Activated CD4-positive, alpha-beta T cell treated with anti-CD3 and anti-CD28 coated beads, Interleukin-10, Interleukin-2, amounts not matched to agents 100 ng/mL and 50 ng/mL, durations not matched to agents 16 hours and 8 hours (primary cell): ENCODE measurements at places on chromosomes 13 and 19.

- DNase-seq: no peak
Measured at GRCh38 chr19:412356-413355, 3.7 kb upstream of the C2CD4C start.

GRCh38 chr19:3868770-3869456 is at the start of gene ZFR2:
Gene ZFR2 (minus strand): TSS chr19:3869038. CDS start chr19:3869017, 21 bp downstream.
- DNase-seq: peak; percentile 5

DNA sequence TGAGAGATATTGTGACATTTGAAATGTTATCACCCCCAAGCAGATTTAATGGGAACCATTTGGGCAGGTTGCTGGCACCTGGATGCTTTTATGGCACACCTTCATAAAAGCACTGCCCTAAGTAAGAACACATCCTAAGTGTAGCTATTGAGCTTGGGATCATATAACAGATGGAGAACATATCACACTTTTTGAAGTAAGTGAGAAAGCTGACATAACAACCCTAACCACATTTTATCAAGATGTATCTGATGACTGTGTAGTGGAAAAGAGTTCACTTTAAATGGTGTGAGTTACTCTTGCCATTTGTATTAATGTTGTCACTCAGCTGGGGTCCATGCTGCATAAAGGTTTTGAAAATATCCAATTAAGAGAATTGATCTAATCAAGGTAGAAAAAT is 287.9 kb downstream of the DCLK1 start:
- DNase-seq: no peak

DNA sequence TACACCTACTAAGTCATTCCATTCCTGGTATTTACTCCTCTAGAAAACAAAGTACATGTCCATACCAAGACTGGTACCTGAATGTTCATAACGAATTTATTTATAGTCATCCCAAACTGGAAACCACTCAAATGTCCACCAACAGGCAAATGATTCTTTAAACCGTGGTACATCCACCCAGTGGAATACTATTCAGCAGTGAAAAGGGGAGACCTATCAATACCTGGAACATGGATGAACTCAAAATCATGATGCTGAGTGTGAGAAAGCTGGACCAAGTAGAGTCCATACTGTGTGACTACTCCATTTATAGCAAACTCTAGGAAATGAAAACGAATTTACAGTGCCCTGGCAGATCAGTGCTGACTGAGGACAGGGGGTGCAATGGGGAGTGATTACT is 11.9 kb upstream of the NAPA start:
- DNase-seq: no peak

GRCh38 chr19:35471946-35472345 is 18.3 kb downstream of the KRTDAP start:
- no peak for DNase-seq

DNA sequence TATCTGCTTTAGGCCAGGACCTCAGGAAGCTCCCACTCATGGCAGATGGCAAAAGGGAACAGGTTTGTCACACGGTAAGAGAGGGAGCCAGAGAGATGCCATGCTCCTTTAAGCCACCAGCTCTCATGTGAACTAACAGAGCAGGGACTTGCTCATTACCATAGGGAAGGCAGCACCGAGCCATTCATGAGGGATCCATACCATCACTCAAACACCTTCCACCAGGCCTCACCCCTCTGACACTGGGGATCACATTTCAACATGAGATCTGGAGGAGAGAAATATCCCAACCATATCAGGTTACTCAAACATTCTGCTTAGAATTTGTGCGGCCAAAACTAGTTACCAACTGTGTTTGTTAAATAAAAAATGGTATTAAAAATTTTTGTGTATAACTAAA is 427.0 kb downstream of the UQCRFS1 start:
- DNase-seq: no peak

DNA sequence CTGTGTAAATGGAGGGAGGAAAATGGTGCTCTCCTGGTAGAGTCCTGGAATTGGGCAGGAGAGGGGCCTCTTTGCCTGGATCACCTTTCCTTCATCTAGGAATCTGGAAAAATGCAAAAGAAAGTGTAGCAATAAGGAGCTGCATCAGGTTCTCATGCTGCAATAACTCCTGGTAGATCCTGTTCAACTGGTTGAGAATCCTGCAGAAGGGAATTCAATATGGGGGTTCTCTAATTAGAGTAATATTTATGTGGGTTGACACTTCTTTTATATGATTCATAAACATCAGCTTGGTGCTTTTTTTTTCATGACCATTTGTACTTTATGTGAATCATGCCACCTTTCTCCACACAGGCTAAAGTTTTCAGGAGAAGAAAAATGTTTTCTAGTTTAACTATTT is 9.5 kb upstream of the NUDT15 start:
- DNase-seq: no peak

DNA sequence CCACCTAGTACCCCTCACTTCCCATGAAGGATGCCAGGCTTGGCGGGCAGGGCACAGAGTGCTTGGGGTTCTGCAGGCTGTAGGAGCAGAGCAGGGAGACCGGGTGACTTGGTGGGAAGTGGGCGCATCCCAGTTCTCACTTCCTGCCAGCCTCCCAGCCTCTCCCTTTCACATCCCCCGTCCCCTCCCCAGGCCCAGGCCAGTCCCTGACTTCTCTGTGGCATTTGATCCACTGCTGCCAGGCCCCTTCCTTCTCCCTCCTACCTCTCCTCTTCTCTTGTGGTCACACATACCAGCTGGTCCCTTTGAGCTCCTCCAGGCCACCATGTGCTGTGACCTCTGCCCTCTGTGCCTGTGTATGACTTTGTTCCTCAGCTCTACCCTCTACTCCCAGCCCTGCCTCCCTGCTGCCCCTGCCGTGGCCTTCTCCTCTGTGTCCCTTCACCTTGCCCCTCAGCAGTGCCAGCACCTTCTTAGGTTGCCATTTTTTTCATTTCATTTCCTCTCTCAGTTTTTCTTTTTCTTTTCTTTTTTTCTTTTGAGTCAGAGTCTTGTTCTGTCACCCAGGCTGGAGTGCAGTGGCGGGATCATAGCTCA is 19.5 kb downstream of the MYO1F start:
- DNase-seq: no peak

DNA sequence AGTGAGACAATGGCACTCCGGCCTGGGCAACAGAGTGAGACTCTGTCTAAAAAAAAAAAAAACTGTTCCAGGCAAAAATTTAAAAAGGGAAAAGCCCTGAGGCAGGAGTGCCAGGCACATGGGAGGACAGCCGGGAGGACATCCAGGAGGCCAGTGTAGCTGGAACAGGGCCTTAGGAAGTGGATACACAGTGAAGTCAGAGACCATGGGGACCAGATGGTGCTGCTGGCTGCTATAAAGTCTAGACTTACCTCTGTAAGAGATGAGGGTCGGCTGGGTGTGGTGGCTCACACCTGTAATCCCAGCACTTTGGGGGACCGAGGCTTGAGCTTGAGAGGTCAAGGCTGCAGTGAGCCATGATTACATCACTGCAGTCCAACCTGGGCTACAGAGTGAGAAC is 15.0 kb downstream of the HAS1 start:
- DNase-seq: no peak

GRCh38 chr19:54009440-54009839 is 18.0 kb downstream of the CACNG6 start:
- DNase-seq: no peak

DNA sequence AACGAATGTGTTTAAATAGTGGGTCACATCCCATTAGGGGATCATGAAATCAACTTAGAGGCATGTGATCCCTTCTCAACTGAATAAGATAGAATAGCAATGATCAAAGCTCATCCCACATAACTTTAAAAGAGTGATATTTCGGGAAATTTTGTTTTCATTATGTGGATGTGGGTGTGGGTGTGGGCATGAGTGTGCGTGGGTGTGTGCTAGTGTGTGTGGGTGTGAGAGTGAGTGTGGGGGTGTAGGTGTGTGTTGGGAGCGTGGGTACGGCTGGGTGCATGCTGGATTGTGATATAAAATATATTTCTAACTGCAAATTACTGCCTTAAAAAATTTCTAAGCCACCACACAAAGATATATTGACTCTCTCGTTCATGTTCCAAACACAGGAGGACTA is 15.9 kb downstream of the RXFP2 start:
- DNase-seq: no peak

DNA sequence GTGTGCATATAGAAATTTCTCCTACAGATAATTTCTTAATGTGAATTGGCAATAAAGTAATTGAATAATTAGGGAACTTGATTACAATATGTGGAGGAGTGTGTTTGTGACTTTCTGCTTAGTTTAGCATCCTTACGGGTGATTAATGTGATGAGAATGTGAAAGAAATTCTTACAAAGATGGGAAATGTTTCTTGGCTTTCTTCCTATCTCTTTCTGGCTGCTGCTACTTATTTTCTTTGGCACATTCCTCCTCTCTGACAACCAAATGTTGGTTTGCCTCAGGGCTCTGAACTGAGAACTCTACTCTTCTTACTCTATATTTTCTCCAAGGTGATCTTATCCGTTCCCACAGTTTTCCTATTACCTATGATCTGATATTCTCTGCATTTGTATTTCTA is 300.1 kb downstream of the TBC1D4 start:
- DNase-seq: no peak

DNA sequence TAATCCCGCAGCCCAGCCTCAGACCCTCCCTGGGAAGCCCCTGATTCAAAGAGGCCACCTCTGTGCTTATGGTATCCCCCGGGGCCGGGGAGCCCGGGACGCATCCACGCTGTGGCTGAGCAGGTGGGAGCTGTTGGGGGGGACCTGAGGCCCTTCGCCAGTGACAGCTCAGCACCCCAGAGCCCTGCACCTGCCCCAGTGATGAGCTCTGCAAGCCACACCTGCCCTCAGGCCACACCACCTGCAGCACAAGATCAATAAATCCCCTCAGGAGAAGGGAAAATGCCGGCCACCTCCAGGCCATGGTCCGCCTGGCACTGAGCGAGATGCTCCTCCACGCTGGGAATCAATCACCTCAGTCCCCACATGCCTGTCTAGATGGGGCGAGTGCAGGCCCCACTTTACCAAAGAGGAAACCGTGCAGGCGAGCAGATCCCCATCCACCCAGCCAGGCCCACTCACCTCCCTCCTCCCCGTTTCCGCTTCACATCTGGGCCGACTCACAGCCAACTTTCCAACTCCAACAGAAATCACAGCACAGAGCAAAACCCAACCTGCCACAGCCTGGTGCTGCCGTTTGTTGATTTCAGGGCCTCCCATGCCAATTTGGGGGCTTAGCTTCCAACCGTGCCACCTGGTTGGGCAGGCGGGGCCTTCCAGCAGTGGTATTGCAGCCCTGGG is 12.8 kb downstream of the MOB3A start:
- DNase-seq: peak; percentile 87

DNA sequence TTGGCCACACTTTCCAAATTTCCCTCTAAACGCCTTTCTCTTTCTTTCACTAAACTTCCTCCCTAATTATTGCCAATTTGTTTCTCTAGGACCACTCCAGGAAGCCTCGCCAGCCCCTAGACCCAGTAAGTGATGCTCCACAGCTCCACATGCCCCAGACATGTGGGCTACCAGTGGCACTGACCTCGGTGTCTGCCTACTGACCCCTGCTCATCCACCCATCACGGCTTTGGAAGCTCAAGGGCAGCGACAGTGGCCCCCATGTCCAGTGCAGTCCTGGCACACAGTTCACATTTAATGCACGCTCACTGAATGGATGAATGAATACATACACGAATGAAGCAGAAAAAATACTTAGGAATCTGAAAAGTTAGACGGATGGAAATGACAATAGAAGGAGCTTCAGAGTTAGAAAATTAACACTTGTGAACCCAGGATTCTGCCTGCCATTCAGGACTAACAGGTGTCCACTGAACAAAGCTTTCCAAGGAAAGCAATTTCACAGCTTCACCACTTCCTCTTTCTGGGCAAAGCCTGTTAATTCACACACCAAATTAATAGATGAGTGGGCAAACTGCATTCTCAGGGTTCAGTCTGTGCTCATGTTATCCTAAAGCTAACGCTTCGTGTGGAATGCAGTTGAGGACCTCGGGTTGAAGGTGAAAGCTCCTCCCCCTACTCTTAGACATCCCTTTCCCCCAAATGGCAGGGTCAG is 50.9 kb downstream of the CCDC70 start:
- no peak for DNase-seq

GRCh38 chr13:49840675-49841074 is 48.2 kb upstream of the KPNA3 start:
- DNase-seq: no peak

DNA sequence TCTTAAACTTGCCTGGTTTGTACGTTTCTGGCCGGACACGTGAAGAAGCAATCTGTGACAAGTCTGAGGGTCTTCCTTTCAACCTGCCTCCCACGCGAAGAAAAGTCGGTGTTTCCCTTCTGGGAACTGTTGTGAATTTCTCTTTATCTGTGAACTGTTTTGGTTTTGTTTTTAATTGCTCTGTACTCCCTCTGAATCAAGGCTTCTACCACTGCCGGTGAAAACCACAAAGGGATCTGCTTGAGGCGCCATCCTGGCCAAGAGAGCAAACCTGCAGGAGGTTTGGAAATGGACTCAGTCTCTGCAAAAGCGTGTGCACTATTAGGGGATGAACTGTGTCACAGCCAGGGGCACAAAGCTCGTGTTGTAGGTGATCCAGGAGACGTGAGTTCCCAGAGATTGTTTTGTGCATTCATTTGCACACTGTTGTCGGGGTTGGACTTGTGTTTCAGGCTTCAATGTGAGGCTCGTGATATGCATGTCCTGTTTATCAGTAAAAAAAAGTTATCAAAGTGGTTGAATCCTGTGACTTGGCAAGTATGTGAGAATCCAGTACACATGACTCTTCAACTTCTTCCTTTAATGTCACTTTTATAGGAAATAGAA is 9.7 kb downstream of the SIGLEC8 start:
- DNase-seq: peak; percentile 67

- DNase-seq: no peak
Measured at GRCh38 chr13:45713721-45714120, 11.6 kb downstream of the CBY2 start.

- peak; percentile 45 for DNase-seq
Measured at GRCh38 chr13:98542568-98543377, 34.1 kb downstream of the STK24 start.

GRCh38 chr13:97000295-97000925 is 6.1 kb upstream of the OXGR1 start:
- DNase-seq: no peak

DNA sequence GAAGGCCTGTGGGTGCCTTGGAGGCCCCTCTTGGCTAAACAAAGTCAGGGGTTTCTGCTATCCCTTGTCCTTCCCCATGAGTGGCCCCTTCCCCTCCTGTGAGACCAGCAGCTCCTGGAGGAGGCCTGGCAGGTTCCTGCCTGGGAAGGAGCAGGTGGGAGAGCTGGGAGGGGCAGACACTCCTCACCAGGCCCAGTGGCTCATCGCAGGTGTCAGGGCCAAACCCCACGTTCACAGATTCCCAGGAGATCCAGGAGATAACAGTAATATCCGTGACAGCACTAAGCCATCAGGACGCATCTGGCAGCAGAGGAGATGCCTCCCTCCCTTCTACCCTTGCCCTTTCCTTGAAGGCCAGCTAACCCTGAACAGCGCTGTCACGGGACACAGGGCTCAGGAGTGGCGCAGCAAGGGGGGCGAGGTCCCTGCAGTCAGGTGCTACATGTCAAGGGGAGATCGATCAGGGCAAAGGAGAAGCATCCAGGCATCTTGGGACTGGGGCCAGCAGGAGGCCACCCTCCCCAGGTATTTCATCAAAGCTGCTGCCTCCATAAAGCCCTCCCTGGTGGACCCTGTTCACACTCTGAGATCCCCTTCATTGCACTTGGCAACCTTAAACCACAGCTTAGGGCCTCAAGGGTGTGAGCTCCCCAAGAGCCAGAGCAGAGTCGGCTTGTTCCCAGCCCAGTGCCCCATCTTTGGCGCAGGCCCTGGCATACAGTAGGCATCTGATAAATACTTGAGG is 4.8 kb downstream of the CEBPA start:
- no peak for DNase-seq

- no peak for DNase-seq
Measured at GRCh38 chr13:27592865-27593264, 27.5 kb downstream of the LNX2 start.

GRCh38 chr13:47481536-47481935 is 519.5 kb downstream of the SUCLA2 start:
- DNase-seq: no peak
